Right ventricle myocardium superior (tissue), 1 donor: ENCODE measurements at places on chromosomes 1 and 21. TPM values are rescaled to one million over a fixed set of nuclear protein-coding genes. Genes with fewer than 3 reads are reported as not detected.

DNA sequence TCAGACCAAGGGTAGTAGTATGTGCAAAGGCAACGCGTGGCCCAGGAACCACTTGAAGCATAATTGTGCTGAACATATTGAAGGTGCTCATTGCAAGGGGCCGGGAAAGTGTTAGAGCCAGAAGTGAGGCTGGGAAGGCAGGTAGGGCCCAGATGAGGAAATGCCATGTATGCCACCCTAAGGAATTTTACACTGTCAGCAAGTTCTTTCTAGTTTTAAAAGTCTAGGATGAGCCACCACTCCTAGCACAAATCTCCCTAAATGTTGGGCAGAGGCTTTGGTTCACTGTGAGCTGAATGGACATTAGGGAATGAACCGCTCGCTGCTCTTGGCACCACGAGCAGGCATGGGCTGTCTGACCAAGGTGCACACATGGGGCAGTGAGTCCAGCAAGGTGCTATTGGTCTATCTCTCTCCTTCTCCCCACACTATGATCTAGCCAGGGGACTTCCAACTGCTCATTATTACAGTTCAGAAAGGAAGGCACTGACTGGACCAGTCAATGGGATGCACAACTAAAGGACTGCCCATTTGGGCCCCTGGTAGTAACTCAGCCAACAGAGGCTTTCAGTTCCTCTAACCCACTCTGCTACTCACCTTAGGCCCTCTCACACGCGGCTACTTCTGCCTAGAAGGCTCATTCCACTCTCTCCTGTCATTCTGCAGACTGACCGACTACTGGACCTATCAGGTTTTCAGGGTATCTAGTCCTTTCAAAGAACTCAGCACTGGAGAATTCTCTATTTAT is 2.0 kb downstream of the KANK4 start:
- no peak for DNase-seq

DNA sequence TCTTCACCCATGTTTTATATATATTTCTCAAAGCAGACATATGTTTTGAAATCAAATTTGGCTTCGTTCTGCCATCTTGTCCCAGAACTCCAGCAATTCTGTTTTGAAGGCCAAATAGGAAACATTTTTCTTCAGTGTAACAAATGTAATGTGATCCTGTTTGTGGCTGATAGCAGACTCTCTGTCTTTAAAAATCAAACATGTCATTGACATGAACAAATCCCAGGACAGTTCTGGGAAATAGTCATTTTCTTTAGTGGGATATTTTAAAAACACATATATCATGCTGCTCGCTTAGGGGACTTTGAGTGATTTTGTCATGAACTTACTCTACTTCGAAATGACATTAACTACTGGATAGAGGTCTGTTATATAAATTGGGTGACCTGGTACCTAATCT is 51.4 kb downstream of the HMCN1 start:
- DNase-seq = no peak

DNA sequence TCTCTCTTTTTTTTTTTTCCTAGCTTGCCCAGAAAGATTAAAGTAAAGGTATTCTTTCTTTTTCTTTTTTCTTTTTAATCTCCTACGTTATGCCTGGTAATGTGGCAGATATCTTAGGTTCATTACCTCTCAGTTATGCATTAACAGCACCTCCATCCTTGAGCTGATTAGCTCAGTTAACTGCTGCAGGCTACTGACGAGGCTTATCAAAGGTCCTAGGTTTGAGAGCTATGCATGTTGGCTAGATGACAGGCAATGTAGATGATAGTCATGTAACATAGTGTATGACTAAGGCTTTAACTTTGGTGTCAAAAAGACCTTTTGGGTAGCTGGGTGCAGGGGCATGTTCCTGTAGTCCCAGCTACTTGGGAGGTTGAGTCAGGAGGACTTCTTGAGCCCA is 53.7 kb upstream of the CACYBP start:
- DNase-seq = no peak

GRCh38 chr1:165254896-165255625 is 101.5 kb downstream of the LMX1A start:
- DNase-seq = no peak

- DNase-seq = no peak
Observed at GRCh38 chr1:70265946-70266345, 44.8 kb downstream of the SRSF11 start.

DNA sequence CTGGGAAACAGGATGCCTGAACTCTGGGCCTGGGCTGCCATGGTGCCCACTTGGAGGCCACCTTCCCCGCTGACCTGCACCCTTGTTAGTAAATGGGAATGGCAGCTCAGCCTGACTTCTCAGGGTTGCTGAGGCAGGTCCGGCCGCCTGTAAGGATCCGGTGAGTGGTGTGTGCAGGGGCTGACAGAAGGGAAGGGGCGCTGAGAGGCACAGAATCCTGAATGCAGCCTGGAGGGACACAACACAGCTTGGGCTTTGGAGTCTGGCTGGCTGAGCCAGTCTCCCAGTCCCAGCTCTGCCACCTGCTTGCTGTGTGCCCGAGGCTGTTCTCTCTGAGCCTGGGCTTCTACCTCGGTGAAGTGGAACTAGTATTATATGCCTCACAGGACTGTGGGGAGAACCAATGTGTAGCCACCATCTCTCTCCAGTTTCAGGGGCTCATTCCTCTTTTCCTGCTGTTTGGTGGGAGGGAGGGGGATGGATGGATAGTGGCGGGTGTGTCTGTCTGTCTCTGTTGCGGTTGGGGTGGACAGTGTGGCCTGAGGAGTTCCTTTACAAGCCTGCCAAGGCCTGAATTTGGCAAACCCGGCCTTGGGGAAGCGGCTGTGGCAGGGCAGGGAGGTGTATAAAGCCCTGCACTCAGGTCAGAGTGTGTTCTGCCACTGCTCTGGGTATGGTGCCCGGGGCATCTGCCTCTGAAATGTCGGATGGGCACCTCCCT is 18.0 kb downstream of the ADORA1 start:
- no peak for DNase-seq

- no peak for DNase-seq
Observed at GRCh38 chr1:203048555-203049051, 22.3 kb downstream of the PPFIA4 start.

- DNase-seq = no peak
Observed at GRCh38 chr1:179052776-179053175, 27.1 kb downstream of the FAM20B start.

DNA sequence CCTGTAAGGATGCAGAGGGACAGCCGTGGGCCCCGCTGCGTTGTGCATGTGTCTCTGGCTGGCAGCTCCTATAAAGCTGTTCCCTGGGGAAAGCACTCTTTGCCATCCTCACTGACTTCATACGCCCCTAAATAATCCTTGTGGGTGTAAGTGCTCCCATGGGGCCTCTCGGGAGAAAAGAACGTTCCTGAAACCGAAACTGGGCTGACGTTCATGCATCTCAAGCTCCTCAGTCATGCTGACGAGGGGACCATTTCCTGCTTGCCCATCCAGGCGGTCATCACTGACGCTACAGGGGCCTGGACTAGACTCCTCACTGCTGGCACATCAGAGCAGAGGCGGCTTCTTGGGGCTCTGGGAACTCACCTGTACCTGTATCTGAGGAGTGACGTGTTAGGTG is 73.1 kb upstream of the USP24 start:
- DNase-seq = no peak

GRCh38 chr1:95232646-95233318 is 1.2 kb upstream of the RWDD3 start:
- no peak for DNase-seq

DNA sequence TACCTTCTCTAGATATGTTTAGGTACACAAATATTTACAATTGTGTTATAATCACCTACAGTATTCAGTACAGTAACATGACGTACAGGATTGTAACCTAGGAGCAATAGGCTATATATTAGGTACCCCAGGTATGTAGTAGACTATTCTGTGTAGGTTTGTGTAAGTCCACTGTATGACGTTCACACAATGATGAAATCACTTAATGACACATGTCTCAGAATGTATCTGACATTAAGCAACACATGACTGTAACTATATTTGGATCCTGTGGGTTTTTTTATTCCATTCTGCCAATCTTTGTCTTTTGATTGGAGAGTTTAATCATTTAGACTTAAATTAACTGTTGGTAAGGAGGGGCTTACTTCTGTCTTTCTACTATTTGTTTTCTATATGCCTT is 52.1 kb downstream of the STYXL2 start:
- no peak for DNase-seq

DNA sequence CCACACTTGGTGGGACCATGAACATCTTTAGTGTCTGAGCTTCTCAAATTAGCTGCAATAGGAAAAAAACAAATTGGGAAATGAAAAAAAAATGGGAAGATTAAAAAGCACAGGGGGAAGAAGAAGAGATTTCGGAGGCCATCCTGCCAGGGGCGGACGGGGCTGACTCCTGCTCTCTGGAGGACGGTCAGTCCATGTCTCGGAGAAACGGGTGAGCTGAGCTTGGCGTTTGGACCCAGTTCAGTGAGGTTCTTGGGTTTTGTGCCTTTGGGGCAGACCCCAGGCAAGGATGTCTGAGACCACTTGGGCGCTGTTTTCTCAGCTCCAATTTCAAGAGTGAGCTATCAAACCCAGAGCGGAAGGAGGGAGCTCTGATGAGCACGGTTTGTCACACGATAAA is 123.9 kb downstream of the PRDM2 start:
- no peak for DNase-seq

DNA sequence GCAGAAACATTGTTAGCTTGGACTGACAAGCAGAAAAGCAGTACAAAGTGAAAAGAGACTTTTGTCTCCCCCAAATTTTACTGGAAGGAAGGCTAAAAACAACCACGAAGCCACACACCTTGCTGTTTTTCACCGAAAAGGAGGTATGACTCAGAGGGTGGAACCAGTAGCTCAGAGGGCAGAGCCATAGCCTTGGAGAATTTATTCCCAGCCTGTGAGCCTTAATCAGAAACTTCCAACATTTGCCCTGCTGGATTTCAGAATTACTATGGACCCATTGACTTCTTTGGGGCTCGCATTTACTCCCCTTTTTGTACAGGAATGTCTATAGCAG is 32.0 kb downstream of the RPS6KC1 start:
- no peak for DNase-seq

DNA sequence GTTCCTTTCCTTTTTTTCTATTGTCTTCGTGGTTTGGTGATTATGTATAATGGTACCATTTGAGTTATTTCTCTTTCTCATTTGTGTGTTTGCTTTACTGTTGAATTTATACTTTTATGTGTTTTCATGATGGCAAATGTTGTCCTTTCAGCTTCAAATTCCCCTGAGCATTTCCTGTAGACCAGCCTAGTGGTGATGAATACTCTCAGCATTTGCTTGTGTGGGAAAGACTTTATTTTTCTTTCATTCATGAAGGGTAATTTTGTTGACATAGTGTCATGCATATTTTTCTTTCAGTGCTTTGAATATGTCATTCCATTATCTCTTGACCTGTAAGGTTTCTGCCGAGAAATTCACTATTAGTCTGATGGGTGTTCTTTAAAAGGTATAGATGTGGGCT is 166.6 kb upstream of the GORAB start:
- DNase-seq = no peak

DNA sequence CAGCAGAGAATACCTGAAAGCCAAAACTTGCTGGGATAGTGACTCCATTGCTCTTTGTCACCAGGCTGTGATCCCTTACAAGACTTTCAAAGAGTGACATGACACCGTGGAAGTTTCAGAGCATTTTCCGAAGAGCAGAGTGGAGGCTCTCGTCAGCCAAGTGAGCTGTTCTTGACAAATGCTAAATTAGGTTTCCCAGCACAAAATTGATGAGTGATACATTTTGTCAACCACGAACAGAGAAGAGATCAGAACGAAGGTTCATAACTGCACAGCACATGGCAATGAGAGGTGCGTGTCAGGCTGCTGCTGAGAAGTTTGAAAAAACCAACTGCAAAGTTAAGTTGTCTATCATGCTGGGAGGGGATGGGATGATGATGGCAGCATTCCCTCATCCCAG is 184.4 kb upstream of the C1orf174 start:
- no peak for DNase-seq

GRCh38 chr1:105204836-105205371 is 1455.2 kb downstream of the AMY1C start:
- no peak for DNase-seq

DNA sequence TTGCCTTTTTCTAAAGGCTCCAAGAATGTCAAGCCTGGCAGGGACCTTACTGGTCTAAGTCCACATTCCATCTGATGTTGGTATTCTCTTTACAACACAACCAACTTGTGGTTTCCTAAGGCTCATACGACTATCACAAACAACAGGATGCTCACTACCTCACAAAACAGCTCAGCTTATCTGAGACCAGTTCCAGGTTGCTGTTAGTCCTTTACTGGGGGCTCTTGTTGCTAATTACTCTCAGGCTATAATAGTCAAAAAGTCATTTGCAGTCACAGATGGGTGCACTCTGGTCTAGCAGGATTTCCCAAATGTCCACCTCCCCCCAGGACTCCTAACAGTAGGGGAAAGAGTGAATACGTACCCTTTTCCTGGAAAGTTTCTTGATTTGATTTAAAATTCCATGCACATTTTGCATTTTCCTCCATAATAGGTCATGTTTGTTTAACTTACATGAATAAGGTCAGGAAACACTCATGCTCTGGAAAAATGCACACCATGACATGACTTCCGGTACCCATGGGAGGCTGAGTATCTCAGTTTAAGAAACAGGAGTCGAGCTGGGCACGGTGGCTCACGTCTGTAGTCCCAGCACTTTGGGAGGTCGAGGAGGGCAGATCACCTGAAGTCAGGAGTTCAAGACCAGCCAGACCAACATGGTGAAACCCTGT is 16.0 kb downstream of the LCK start:
- DNase-seq = no peak

- DNase-seq = no peak
Observed at GRCh38 chr1:201448990-201449389, 20.0 kb downstream of the PHLDA3 start.

DNA sequence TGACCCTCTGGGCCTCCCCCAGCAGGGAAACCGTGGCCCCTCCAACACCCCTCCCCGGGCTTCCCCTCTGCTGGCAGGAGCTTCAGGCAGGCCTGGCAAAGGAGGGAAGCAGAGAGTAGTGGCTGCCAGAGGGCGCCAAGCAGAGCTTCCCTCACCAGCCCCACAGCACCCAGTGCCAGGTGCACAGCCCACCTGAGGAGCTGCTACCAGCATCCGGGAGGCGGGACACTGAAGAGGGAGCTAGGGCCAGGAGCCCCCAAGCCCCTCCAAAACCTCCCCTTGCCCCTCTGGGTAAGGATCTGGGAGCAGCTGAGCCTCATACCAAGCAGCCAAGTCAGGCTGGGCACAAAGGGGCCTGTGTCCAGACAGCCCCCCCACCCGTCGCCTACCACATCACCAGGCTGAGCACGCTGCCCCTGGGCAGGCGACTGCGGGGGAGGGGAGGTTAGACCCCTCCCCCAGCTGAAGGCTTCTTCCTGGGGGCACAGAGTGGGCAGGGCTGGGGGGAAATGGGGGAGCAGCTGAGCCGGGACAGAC is 19.6 kb downstream of the CCDC24 start:
- no peak for DNase-seq

Gene FCRLB
- 0.19 TPM for total RNA-seq

Gene AUNIP
- 0.11 TPM for total RNA-seq

Gene RXFP4
- not detected for total RNA-seq

Gene ETV3L
- total RNA-seq = not detected

Gene PTGFR
- 0.73 TPM for total RNA-seq

Gene KCNT2
- 1.0 TPM for total RNA-seq

Gene PTPRF
- total RNA-seq = 4.2 TPM

Gene IQGAP3
- 0.56 TPM for total RNA-seq

Gene DENND4B
- 45.5 TPM for total RNA-seq

Gene DHCR24
- total RNA-seq = 9.4 TPM

Gene RIMKLA
- 7.6 TPM for total RNA-seq
